Fibroblast of the conjunctiva (primary cell): ENCODE measurements at places on chromosomes 5 and 9.

DNA sequence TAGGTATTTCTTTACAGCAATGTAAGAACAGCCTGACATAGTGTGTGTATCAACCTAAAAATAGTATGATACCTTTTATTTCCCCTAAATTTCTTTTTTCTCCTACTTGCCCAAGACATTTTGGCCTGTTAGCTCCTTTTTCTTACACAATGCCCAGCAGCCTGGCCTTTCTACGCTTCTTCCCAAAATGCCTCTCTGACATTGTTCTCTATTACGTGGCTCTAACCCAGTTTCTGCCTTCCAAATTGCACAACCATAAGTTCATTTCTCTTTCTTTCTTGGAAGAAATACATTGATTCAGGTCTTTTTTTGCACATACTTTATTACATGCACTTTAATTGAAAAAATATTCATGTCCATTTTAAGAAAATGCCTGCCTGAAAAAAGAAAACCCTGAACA lies 408.2 kb downstream of the PRR16 start:
- DNase-seq = peak; percentile 5

DNA sequence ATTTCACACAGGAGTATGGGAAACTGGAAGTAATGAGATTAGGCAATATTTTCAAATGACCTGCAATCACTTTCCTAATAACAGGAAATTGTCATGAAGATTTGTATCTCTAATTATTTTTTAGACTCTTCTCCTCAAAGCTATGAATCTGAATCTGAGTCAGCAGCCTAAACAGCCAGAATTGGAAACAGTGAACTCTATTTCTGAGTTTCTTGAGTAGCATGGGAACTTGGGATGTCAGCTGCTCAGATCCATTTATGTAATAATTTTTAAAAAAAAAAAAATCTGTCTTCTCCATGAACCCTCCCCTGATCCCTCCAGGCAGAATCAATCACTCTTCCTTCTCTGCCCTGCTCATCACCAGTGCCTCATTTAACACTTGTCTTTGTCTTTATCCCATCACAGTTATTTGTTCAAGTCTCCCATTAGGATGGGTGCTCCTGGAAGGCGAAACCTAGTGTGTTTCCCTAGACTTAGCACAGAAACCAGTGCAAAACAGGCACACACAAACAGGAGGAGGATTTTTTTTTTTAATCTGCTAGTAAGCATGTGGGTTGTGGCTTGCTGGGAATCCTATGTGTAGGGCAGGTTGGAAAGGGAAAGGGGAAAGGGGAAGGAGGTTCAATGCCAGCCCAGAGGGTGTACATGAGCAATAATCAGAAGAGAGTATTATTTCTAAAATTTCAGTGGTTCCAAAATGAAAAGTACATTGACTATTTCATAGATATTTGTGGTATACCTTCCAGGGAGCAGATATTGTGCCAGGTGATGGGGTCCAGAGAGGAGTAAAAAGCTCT lies 186.8 kb downstream of the TTLL11 start:
- DNase-seq = no peak

GRCh38 chr5:83265318-83265717 lies 188.0 kb downstream of the XRCC4 start:
- DNase-seq = no peak

DNA sequence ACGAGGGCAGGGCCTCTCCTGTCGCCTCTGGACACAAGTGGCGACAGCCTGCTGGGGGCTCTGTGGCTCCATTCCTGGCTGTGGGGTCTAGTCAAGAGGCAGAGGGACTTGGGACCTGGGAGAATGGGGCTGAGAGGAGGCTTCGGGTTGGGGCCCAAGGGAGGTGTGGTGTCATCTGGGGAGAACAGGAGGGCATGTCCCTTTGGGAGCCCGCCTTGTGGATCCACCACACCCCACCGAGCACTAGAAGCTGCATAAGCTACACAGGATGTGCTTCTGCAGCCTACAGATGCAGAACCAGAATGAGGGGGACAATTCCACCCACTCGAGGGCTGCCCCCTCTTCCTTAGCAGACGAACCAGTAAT lies 3.9 kb upstream of the MAN1B1 start:
- DNase-seq = no peak

DNA sequence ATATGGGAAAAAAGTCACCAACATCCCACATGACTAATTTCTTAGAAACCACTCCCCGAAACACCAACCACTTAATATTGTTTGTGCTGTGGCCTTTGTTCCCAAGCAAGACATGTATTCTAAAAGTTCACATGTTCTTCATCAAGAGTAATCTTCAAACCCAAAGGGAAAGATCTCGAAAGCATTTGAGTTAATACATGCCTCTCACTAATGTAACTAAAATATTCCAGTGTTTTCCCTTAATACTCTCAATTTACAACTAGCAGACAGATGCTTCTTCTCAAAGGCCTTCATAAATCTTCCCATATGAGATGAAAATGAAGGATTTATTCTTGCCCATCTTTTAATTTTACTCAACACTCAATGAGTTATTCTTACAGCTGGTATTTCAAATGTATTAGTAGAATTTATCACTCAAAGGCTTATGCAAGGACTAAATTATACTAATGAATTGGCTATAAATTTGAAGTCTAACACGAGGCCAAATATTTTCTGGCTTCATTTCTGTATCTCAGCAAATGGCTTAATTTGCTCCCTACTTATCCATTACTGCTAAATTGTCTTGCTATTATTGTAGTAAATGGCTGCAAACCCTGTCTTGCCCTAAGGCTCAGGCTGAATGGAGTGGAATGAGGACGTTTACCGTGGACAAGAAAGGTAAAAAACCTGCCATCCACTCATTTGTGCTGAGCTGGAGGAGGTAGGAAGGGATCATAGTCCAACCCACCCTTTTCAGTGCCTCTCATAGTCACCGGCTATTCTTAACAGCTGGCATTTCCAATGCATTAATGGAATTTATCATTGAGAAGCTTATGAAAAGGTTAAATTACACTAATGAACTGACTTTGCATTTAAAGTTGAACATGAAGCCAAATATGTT lies 474.4 kb downstream of the RASEF start:
- DNase-seq = no peak

DNA sequence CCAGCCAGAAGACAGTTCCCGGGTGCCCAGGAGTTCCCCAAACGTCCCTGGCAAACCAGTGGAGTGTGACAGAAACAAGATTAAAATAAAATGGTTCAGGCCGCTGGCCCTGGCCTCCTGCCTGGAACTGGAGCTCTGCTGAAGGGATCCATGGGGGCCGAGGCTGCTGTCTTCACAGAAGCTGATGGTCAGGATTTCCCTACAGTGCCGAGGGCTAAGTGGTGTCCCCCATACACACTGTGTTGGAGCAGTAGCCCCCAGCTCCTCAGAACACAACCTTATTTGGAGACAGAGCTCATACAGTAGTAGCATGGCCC lies 55.9 kb downstream of the MRPL36 start:
- DNase-seq = no peak

DNA sequence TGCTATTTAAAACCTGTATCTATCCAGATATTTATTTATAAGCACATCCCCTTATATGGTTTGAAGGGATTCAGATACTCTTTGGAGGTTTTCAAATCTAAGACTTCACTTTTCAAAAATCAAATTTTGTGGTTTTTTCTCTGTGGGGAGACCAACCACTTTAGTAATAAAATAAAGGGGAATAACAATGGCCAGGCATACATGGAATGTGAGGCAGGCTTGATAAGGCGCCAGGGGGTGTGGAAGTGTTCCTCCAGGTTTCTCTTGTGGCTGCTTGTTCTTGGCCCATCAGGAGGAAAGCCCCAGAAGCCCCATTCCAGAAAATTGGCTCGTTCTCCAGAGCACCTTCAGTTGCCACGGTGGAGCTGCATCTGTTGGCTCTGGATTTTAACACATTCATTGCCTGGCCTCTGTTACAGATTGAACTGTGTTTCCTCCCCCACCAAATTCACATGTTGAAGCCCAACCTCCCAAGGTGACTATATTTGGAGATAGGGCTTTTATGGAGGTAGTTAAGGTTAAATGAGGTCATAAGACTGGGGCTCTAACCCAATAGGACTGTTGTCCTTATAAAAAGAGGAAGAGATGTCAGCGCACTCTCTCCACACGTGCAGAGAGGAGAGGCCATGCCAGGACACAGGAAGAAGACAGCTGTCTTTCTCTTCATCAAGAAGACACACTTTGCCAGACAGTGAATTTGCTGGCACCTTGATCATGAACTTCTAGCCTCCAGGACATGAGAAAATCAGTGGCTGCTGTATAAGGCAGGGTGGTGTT lies 195.9 kb downstream of the TMEM38B start:
- no peak for DNase-seq

GRCh38 chr5:98570661-98571191 lies 202.7 kb upstream of the RGMB start:
- DNase-seq = no peak

GRCh38 chr5:175868348-175868723 lies 3.0 kb upstream of the CPLX2 start:
- no peak for DNase-seq

GRCh38 chr5:145946112-145946861 lies 9.9 kb downstream of the SH3RF2 start:
- DNase-seq = no peak

GRCh38 chr9:129287619-129288305 lies 109.7 kb upstream of the IER5L start:
- no peak for DNase-seq

DNA sequence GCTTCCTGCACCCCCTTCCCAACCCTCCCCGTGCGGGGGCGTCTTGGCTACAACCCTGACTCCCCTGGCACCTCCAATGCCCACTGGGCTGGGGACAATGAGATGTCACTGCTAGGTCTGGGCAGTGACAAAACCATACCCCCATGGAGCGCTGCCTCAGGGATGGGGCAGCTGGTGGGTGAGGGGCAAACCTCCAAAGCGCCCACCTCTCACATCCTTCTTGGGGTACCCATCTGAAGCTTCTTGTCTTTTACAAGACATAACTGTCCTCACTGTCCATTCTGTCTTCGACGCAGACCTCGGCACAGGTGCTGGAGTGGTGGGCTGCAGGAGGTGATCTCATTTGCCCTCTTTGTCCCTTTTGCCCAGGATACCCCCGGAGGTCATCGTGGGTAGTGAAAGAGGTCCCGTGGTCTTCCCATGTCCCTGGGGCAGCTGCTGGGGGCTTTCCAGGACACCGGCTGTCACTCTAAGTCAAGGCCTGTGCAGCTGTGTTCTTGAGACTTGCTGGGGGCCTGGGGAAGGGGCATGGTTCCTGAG lies 27.8 kb upstream of the CSF1R start:
- no peak for DNase-seq

- DNase-seq = no peak
Measured at GRCh38 chr9:134229466-134230091, 65.2 kb upstream of the RNU6ATAC start.

DNA sequence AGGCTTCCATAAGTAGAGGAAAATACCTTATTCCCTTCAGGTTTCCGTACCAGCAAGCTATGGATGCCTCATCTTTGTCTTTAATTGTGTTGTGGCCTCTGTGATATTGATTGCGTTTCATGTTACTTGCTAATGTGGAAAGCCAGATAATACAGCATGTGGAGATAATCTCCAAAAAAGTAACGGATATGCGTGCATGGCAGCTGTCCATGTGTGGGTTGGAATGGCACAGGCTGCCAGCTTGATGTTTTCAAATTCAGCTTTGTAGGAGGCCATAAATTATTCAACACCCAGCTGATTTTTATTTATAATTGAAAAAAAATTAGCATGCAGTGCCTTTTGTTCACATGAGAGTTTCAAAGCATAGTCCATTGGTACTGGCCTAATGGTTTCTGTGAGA lies 144.9 kb downstream of the GIN1 start:
- no peak for DNase-seq

DNA sequence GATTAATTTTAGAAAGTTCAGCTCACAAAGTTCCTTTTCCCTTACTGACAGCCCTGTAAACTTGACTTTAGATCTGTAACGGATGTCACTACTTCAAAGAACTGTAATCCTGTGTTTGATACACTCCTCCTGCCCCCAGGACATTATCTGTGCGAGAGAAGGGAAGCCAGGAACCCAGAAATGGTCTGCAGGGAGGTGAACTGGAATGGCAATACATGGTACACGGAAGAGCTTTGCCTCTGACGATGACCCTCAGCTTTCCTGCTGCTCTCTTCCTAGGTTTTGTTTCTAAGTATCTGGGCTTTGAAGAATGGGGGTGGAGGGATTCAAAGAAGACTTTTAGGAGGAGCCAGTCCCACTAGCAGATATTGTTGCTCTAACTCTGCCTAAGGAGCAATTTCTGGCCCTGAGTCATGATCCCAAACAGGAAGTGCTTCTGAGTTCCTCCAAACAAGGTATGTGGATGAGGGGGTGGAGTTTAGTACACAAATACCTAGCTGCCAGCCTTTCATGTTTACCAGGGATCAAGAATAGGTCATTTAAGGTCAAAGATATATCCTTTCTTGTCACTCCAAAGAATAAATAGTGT lies 43.4 kb upstream of the TMC1 start:
- no peak for DNase-seq

DNA sequence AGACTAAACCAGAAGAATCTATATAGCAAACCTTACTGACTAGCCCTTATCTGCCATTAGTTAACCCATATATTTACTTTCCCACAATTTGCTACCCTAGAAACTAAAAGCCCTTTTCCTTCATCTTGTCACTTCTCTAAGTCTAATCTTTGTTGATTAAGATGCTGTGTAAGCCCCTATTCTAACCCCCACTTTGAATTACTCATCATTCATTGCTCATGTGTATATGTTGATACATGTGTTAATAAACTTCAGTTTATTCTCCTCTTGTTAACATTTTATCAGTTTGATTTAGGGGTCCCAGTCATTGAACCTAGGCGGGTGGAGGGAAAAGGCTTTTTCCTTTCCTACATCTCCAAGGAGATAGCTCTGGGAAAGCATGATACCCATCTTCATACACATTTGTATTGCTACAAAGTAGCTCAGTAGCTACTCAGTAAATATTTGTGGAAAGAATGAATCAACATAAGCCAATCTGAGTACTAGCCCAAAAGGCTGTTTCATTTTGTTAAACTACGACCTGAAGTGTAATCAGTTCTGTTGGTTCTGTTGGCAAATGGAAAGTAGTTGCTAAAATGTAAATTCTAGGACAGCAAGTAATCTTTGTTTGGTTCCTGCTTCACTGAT lies 35.1 kb upstream of the NDFIP1 start:
- no peak for DNase-seq

GRCh38 chr5:127410959-127411358 lies 106.5 kb upstream of the PRRC1 start:
- DNase-seq = no peak

GRCh38 chr5:153523211-153523610 lies 32.7 kb downstream of the GRIA1 start:
- no peak for DNase-seq

- DNase-seq = no peak
Measured at GRCh38 chr9:30774326-30774725, 1610.1 kb upstream of the ACO1 start.

- no peak for DNase-seq
Measured at GRCh38 chr9:123678878-123679329, 251.0 kb downstream of the DENND1A start.

- DNase-seq = no peak
Measured at GRCh38 chr5:34043099-34043876, at the start of gene C1QTNF3. Gene C1QTNF3, minus strand, starts transcription at chr5:34043213. Its CDS starts 88 bp downstream, at chr5:34043125.
